ENCODE measurements at places on chromosomes 2 and 18.

DNA sequence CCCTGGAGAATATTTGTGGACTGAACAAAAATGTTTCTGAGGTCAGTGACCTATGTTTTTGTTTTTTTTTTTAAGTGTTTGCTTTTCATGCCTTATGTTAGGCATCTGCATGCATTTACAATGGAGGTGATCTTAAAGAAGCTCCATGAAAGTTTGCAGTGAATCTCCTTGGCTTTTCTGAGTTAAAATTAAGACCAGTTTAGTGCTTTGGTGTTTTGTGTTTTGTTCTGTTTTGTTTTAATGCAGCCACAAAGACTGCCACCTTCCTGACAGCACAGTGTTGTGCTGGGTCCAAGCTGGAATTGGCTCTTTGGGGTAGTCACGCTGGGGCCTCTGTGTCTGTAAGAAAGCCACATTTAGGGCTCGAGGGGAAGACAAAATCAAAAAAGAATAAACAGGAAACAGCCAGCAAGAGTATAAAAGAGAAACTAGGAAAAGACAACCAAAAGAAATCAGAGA is 396.2 kb downstream of the ARHGAP15 start:
- no peak for DNase-seq

DNA sequence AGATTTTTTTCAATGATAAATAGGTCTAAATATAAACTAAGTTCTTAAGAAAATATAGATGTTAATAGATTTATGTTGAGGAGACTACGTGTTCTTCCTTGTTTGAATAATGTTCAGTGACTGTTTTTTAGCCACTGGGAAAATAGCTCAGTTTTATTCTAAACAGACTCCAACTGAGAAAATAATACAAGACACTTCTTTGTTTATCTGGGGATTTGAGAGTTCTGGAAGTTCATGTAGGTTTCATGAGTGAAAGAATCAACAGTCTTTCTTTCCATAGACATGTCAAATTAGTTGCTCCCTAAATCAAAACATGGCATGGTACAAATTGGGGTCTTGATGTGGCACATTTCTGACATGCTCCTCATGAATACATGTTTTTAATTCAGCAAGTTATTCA is 177.7 kb downstream of the MREG start:
- DNase-seq, result no peak

DNA sequence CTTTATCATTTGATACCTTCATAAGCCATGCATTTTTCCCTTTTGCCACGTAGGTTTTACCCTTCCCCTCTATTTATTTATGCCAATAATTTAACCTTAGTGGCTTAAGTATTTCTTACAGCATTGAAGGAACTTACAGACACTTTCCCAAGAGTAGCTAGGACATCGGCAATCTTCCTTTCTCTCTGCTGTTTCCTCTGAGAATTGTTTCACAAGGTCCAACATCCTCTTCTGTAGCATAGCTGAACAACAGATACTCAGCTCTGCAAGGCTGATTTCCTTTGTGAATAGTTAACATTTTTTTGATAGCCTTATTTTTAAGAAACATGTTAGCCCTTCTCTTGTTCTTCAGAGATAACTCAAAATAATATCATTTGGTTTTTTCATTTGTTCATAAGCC is 1.1 kb upstream of the GCA start:
- DNase-seq, result no peak

- no peak for DNase-seq
Observed at GRCh38 chr2:170523506-170523905, 191.6 kb upstream of the SP5 start.

DNA sequence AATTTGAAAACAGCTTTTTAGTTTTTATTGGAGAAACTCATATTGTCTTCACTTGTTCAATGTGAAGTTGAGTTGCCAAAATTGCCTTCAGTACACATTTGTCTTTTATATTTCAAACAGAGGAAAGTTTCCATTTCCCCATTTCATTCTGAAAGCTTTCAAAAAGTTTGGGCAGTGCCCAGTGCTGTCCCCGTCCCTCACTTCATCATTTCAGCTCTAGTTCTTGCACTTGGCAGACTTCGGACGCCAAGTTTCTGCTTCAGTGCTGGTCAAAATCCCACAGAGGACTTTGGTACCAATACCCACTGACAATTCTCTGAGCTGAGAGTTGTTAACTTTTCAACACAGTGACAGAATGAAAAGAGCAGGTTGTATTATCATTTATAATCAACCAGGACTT is 43.4 kb upstream of the AQP4 start:
- no peak for DNase-seq

DNA sequence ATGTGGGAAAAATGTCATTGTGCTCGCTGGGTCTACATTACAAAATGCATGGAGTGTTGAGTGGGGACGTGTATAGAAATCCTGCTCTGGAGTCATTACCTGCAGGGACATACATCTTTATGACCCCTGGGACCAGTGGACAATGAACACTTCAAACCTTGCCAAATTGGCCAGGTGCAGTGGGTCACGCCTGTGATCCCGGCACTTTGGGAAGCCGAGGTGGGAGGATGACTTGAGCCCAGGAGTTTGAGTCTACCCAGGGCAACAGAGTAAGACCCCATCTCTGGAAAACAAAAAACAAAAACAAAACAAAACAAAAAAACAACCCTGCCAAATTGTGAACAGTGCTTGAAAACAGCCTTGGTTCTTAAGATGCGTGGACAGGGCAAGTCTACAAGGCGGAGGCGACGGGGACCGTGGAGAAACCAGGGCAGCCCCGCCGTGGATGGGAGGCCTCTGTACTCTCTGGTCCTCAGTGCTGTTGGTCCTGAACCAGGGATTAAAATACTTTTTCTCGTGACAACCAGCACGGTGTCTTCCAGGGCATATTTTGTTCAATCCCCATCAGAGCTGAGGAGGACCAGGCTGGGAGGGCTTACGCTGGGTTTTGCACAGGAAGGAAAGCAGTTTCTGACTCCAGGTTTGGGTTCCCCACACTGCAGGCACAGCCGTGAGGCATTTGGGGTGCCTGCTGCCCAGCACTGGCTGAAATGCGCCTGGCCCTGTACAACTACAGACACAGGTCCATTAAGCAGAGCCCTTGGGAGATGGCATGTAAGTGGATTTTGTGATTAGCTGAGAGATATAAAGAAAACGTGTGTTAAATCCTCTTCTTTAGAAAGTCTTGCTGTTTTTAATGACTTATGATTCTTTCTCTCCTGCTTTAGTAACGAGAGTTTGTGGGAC is 13.7 kb downstream of the COLEC11 start:
- DNase-seq, result no peak

All from activated T-helper 9 cell treated with anti-CD3 and anti-CD28 coated beads, Interleukin-2, amount 50 U/mL, for 16 hours (primary cell).